ENCODE measurements at places on chromosomes 6 and 20.

DNA sequence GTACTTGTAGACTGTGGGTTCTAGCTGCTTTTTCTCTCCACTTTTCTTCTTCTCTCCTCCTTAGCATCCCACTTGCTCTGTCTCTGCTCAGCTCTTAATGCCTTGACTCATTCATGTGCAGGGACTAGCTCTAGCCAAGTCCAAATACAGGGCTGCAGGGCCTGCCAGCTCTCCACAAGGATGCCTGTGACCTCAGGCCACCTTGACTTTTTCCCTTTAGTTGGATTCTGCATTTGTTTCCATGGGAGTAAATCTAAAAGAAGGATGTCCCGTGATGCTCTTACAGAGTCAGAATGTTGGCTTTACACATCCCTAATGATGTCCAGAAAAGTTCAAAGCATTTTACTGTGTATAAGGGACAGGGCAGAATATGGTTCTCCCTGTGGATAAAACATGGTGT, 101.8 kb upstream of the PREP start:
- DNase-seq = no peak

- no peak for DNase-seq
Measured at GRCh38 chr6:139655783-139656705, 281.6 kb upstream of the CITED2 start.

DNA sequence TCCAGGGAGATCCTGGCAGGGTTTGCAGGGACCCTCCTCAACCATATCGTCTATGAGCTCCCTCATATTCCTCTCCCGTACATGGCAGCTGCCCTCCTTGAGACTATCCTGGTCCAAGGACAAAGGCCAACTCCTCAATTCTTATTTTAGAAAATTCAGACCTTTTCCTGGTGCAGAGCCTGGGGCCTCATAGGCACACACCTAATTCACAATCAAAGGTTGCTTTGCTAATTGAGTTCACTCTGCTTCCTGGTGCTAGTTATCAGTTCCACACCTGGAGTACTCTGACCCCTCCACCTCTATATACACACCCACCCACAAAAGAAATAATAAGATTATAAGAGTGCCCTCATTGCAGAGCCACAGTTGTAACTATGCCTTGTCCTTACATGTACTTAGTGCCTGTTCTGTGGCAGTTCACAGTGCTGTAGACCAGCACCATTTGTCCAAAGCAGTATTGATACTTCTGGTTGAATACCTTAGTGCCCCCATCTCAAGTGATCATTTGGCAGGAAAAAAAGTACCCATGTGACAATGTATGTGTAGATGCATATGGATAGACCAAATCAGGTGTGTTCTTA, 38.7 kb downstream of the GSS start:
- no peak for DNase-seq

- no peak for DNase-seq
Measured at GRCh38 chr20:21713901-21714296, 8.4 kb downstream of the PAX1 start.

GRCh38 chr20:58898629-58899408, 46.3 kb downstream of the GNAS start:
- DNase-seq = no peak

- DNase-seq = peak; percentile 56
Measured at GRCh38 chr20:63969838-63970713, at the start of gene ZNF512B. Gene ZNF512B (minus strand): TSS chr20:63969930. CDS start chr20:63967950, 1,980 bp downstream.

DNA sequence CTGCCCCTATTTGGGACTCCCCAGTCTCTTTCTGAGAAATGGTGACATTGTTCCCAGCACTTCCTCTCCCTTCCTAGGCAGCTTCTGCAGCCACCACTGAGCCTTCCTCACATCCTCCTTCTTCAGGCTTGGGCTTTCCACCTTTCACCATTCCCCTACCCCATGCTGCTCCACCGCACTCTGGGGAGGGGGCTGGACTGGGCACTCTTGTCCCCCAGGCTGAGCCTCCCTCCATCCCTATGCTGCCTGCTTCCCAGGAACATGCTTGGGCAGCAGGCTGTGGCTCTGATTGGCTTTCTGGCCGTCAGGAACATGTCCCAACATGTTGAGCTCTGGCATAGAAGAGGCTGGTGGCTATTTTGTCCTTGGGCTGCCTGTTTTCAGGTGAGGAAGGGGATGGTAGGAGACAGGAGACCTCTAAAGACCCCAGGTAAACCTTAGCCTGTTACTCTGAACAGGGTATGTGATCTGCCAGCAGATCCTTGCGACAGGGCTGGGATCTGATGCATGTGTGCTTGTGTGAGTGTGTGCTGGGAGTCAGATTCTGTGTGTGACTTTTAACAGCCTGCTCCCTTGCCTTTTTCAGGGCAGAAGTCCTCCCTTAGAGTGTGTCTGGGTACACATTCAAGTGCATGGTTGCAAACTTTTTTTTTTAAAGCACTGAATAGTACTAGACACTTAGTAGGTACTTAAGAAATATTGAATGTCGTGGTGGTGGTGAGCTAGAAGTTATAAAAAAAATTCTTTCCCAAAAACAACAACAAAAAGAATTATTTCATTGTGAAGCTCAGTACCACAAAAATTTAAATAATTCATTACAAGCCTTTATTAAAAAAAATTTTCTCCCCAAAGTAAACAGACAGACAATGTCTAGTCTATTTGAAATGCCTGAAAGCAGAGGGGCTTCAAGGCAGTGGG, 2.1 kb upstream of the CDKN1A start:
- no peak for DNase-seq

- no peak for DNase-seq
Measured at GRCh38 chr20:11777387-11778205, 140.1 kb upstream of the BTBD3 start.

DNA sequence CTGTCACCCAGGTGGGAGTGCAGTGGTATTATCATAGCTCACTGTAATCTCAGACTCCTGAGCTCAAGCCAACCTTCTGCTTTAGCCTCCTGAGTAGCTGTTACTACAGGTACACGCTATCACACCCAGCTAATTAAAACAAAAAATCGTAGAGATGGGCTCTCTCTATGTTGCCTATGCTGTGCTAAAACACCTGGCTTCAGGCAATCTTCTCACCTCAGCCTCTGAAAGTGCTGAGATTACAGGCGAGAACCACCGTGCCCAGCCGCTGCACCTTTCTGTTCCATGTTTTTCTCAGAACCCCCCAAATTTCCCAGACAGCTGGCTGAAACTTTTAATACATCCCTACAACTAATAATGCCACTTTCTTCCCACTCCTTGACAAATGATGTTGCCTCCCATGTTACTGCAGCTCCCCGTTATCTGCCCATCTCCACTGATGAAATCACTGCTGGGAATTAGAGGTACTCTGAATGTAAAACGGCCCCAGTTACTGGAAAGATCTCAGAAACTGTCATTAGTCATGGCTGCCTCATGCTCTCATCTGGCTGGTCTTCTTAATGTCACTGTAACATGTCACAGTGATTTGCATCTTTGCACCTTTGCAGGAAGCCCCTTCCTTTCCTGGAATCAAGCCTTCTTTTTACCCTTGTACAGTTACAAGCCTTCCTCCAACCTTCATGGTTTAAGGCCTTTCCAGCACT, 697.5 kb downstream of the PRKN start:
- DNase-seq = no peak

DNA sequence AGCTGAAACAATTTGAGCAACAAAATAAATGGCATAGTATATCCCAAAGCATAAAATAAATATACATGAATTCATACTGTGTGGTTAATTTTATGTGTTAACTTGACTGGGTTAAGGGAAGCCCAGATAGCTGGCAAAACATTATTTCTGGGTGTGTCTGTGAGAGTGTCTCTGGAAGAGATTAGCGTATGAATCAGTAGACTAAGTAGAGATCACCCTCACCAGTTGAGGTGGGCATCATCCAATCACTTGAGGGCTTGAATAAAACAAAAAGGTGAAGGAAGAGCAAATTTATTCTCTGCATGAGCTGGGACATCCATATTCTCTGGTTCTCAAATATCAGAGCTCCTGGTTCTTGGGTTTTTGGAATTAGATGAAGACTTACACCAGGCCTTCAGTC, 17.9 kb downstream of the SLC22A16 start:
- DNase-seq = no peak

DNA sequence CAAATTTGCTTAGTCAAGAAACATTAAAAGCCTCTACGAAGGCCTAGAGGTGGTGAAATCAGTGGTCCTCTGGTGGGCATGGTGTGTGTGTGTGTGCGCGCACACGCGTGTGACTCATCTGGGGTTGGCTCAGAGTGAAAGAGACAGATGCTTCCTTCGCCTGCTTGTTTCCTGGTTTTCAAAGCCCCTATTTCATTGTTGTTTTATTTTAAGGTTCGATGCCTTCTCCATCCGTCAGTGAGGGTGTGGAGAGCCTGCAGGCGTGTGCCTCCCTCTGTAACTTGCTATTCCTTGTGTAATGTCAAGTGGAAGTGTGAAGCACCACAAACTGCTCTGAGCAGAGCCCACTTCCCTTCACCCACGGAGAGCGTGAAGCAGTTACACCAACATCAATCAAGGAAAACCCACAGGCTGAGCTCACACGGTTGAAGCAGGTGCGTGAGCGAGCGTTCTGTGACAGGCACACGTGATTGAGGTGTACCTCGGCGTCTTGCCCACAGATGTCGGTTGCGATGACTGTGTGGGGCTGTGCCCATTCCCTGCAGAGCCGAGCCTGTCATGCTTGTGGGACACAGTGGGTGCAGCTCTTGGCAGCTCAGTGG, 233.9 kb downstream of the PRL start:
- DNase-seq = no peak

DNA sequence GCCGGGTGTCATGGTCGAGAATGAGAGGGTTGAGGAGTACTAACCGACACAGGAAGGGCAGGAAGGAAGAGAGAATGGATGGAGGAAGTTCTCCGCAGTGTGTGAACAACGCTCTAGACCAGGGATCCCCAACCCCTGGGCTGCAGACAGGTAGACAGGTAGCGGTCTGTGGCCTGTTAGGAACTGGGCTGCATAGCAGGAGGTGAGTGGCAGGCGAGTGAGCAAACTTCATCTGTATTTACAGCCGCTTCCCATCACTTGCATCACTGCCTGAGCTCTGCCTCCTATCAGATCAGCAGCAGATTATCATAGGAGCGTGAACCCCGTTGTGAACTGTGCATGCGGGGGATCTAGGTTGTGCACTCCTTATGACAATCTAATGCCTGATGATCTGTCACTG, 62.0 kb downstream of the SULF2 start:
- DNase-seq = no peak

DNA sequence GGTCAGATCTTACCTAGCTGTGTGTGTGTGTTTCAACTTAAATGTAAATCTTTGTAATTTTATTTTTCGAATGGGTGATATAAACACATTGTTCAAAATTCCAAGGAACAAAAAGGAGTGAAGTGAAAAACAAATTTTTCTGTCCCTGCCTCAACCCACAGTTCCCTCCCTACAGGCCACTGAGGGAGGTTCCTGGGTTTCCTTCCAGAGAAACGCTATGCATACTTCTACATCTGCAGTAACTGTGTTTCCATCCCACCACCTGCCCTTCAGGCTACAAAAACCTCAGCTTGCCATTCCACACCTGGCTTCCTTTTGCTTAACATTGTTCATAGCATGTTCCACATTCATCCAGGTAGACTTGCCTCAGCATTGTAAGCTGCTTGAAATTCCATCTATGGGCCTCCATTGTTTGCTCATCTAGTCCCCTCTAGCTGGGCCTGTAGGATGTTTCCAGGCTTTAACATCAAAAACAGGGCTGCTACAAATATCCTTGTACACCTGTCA, 12.0 kb downstream of the ANGPT4 start:
- no peak for DNase-seq

DNA sequence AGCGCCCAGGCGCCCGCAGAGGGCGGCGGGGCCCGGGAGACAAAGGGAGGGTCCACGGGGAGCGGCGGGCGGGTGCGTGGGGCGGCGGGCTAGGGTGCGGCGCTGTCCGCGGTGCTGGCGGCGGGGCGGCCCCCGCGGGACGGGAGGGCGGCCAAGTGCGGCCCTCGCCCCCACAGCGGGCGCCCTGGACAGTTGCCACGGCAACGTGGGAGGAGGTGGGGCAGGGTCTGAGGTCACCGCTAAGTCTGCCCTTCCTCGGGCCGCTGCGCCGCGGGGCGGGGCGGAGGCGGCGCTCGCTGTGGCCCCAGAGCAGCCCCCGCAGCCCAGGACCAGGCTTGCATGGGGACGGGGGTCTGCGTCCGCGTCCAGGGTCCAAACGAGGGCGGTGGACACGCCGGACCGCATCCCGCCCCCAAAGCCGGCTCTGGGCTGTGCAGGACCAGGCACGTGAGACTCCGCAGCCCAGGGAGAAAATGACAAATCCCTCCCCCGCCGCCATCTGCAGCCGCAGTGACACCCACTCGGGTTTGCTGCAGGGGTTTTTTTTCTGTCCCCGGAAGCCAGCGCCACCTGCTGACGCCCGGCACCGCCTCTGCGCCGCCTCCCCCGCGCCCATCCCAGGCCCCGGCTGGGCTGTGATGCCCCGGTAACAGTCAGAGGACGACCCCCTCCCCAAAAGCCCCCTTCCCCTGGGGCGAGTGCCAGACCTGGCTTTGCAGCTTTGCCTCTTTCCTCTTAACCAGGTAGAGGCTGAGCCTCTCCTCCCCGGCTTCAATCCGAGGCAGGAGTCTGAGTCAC, 36.8 kb downstream of the YTHDF1 start:
- peak; percentile 45 for DNase-seq

- DNase-seq = no peak
Measured at GRCh38 chr6:155378276-155378675, 64.0 kb upstream of the TFB1M start.

GRCh38 chr6:145842693-145843546, 28.3 kb upstream of the FBXO30 start:
- DNase-seq = no peak

DNA sequence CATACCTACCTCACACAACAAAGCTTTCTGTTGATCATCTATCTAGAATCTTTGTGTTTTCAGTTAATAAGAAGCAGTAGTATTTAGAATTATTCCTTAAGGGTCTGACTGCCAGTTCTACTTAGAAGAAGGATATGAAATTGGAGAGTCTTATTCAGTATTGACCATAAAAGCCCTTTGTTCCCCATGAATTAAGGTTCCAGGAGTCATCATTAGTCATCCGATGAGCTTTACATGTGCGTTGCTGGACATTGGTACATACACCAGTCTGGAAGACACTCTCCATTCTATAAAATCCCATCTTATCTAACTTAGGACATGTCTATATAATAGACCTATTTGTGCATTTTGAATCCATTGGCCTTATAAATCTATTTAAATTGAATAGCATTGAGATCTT, 34.4 kb upstream of the RNF217 start:
- no peak for DNase-seq

DNA sequence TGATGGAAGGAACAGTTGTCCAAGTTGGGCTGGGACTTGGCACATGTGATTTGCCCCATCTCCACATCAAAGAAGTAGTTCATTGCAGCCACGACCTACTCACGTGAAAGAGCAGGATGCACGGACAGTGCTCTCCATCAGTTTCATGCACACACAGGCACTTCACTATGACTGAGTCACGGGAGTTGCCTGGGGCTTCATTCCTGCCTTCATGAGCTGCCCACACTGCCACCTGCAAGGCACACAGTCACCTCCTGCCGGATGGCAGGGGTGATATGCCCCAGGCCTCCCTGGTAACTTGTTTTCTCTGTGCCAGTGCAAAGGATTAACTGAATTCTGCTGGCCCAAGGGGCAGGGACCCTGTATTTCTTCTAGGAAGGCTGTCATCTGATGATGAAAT, 22.8 kb downstream of the CST5 start:
- no peak for DNase-seq

- DNase-seq = no peak
Measured at GRCh38 chr6:119671105-119671504, 321.5 kb upstream of the MAN1A1 start.

- no peak for DNase-seq
Measured at GRCh38 chr6:97939440-97940168, 656.6 kb upstream of the MMS22L start.

Data from effector memory CD4-positive, alpha-beta T cell (primary cell).